ENCODE measurements at places on chromosomes 5 and 9. TPM values are rescaled to one million over a fixed set of nuclear protein-coding genes. Genes with fewer than 3 reads are reported as not detected.

TMEM245 gene
- total RNA-seq, result 37.2 TPM

PCDHAC1 gene
- total RNA-seq, result 0.69 TPM

RMI1 gene
- total RNA-seq, result 9.4 TPM

- DNase-seq, result no peak
Measured at GRCh38 chr9:37998881-37999587, 70.0 kb downstream of the SHB start.

GRCh38 chr9:134842321-134842720, 38.3 kb upstream of the FCN2 start:
- DNase-seq, result no peak

- no peak for DNase-seq
Measured at GRCh38 chr9:107177857-107178256, 105.2 kb upstream of the RAD23B start.

- no peak for DNase-seq
Measured at GRCh38 chr5:122073864-122074263, 4.2 kb downstream of the LOX start.

DNA sequence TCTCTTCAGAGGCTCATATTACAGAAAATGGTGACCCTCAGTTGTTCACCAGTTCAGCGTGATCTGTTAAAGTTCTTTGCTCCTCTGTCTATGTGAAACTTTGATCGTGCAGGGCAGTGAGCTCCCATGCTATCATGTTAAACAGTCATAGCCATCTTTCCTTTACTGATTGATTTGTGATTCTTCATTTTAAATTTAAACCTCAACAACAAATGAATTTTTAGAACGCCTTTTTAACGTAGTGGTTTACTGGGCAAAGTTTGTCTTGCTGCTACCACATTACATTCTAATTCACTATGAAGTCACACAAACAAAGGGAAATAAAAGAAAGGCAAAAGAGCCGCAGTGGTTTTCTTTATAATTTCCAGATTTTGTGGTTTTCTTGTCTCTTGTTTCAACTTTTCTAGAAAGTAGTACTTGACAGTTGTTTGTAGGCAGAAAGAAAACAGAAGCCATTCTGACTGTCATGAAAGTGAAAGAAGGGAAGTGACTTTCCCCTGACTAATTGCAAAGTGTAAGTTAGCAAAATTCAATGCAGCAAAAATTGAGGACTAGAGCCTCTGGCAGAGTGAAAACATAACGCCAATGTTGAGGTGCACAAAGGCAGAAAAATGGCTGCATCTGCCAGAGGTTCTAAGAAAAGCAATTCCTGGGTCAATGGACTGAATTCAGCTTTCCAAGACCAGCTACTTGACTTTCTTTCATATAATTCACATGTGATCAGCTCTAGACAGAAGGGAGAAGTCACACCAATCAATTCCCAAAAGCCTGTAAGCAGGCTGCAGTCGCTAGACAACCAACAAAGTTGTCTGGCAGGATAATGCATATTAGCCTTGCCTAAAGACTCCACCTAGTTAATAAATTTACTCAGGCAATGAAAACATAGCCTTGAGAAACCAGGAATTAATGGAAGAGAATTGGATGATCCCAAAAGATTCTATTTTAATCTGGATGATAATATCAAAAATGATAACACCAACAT, 7.1 kb upstream of the IFNA6 start:
- DNase-seq, result peak; percentile 2

DNA sequence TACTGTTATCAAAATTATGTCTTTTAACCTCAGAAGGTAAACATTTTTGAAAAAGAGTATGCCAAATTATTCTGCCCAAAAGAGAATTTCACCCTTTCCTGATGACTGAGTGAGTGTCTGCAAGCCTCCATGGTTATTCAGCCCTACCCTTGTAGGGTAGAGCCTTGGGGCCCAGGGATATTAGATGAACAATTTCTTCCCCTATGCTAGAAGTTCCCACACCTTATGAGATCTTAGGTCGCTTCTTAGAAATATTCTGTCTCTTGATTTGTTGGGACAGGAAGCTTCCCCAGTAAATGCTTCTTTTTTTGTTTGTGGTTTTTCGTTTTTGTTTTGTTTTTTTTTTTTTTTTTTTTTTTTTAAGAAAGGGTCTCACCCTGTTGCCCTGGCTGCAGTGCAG, 3.1 kb downstream of the CRB2 start:
- DNase-seq, result no peak

DNA sequence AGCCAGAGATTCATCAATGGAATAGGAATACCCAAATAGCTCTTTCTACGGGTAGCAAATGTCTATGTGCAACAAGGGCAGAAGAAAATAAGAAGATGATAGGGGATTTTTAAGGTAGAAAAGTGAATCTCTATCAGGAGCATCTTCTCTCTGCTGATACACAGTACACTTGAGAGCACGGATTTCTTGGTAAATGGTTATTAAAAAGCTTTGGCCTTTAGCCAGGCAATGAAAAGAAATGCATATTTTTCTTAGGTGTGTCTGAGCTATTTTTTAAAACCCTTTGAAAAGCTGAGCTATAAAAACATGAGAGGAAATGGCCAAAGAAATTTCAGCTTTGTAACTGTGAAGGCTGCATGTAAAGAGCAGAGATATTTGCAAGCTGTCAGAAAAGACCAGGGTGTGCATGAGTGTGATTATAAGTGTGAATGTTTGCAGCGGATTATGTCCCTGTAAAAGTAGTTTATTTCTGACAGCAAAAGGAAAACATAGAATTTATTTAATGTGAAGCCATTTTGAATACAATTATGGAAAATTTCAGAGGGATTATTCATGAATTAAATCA, 487.1 kb upstream of the PIK3R1 start:
- DNase-seq, result no peak

DNA sequence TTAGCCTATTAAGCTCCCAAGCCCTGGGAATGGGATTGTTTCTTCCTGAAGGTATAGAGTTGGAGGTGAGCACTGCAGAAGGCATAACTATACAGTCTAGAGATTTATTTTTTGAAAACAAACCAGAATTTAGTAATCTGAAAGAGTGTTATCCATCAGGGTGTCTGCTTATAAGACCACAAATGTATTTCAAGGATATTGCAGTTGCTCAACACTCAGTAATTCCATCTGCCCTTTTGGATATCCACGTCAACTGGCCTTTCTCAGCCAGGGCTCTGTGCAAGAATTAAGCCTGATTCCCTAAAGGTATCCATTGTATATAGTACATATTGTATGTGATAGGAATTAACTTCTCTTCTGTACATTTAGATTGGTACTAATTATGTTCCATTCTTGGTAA, 15.0 kb upstream of the IL31RA start:
- DNase-seq, result no peak

- DNase-seq, result no peak
Measured at GRCh38 chr9:134459164-134459563, 132.9 kb downstream of the RXRA start.

- no peak for DNase-seq
Measured at GRCh38 chr5:175851727-175852126, 19.7 kb upstream of the CPLX2 start.

GRCh38 chr9:113475031-113475430, 11.5 kb downstream of the RGS3 start:
- DNase-seq, result no peak

- no peak for DNase-seq
Measured at GRCh38 chr5:59538750-59539121, 354.8 kb downstream of the PDE4D start.

- DNase-seq, result no peak
Measured at GRCh38 chr9:134066913-134067851, 644 bp downstream of the BRD3 start.

- DNase-seq, result no peak
Measured at GRCh38 chr9:92242260-92243136, 51.0 kb downstream of the IARS1 start.

GRCh38 chr9:922171-922570, 54.3 kb upstream of the DMRT3 start:
- DNase-seq, result no peak

DNA sequence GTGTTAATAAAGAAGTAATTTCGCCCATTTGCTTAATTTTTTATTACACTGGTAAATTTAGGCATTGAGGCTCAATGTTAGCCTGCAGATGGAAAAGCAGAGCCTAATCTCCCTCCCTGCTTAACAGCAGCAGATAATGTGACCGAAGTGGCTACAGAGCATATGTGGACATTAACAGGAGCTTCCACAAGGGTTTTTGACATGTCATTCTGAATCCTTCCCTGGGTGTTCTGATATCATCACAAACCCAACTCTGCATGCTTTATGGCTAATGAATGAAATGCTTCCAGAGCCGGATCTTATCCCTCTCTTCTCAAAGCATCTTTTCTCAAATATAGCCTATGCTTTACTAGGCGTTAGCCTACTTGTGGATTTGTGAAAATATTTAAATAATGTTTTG, 208.6 kb downstream of the CAAP1 start:
- no peak for DNase-seq
